Left cardiac atrium (tissue), 4 donors: ENCODE measurements at places on chromosomes 2 and 18. TPM values are rescaled to one million over a fixed set of nuclear protein-coding genes. Genes with fewer than 3 reads are reported as not detected.

DNA sequence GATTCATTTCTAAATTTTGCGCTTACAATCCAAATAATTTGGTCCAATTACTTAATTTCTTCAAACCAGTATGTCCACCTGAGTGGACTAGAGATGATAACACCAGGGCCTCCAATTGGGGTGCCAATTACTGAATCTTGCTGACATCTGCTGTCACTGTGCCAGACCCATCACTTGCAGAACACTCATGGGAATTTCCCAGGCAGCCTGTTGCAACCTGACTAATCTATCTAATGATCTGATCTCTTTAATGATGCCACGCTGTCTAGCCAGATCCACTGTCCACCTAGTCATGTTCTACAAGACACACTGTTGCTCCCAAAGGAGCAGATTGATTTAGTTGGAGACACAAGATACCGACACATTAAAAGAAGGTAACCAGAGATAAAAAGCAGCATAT is 11.8 kb upstream of the LRP1B start:
- DNase-seq, result no peak

DNA sequence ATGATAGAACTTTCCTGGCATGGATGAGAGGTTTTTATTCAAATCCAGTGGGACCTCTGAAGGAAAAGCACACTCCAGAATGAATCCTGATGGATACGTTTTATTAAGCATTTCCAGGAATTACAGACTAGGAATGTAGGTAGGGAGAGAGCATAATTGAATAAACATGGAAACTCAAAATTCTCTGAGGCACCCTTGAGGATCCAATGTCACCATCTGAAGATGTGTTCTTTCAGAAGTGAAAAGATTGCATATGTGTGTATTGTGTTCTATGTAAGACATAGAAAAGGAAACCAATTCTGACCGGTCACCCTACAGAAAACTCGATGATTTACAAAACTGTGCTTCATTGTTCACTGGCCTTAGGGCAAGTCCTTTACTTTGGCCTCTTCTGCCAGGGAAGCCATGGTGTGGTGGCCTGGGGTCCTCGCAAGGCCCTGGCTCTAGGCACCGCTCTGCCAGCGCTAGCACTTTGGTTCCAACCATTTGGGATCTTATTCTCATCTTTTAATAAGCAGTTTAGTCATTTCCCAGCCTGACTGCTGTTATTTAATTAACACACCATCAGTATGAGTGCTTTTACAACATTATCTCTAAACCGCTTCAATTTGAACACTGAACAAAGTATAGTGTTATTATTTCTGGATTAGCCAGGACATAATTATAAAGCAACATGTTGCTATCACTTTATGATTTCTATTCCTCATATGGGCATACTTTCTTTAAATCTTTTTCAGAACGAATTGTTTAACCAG is 4.5 kb upstream of the GKN1 start:
- no peak for DNase-seq

GRCh38 chr2:8491296-8492027 is 190.4 kb upstream of the ID2 start:
- DNase-seq, result no peak

SH3RF3 gene
- 9.4 TPM for total RNA-seq

NEURL3 gene
- 0.31 TPM for total RNA-seq

GRCh38 chr18:8997634-8998033 is 104.9 kb upstream of the NDUFV2 start:
- no peak for DNase-seq

DNA sequence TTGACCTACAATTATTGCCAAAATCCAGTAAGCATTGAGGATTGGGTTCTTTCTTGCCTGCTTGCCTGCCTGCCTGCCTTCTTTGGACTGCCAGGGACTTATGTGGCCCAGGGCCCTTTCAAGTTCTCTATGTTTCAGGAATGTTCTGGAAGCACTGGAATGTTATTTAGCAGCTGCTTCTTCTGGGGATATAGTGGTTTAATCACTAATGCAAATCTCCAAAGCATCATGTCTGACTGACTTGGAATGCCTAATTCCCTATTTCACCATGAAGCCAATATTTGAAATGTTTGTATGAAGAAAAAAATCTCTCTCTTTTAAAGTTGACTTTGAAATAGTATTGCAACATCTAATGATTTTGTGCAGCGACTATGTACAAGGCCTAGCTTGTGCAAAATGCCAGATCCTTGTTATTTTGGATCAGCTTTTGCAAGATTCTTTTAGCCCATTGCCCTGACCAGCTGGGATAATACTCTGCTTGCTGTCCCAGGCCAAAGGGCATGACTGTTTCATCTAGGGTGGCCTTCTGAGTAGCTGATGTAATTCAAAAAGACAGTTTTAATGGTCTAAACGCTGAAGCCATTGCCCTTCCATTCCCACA is 204.6 kb downstream of the RND3 start:
- no peak for DNase-seq

RGPD3 gene
- 0.10 TPM for total RNA-seq

GRCh38 chr2:239329284-239329971 is 71.4 kb downstream of the HDAC4 start:
- peak; percentile 62 for DNase-seq
